ENCODE measurements at places on chromosomes 5 and 9.

DNA sequence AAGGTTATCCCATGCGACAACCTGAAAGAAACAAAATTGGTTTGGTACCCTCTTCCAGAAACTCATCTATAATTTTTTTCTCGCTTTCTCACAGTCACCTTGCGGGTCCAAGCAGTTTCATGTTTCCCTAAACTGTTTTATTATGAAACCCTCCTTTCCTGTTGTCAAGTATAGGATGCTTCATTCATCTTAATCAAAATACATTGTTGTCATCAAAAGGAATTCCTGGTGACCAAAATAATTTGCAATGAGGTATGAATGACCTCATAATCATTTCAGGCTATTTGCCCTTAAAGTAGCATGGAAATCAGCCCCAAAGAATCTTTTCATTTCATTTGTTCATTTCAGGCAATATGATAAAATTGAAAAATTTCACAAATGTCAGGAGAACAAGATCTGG is 503.0 kb downstream of the SPATA31D1 start:
- DNase-seq, result no peak

DNA sequence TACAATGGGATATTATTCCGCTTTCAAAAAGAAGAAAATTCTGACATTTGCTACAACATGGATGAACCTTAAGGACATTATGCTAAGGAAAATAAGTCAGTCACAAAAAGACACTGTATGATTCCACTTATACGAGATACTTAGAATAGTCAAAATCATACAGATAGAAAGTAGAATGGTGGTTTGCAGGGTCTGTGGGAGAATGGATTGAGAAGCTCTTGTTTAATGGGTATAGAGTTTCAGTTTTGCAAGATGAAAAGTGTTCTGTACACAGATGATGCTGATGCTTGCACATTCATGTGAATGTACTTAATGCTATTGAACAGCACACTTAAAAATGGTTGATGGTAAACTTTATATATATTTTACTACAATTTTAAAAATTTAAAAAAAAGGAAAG is 2050.7 kb upstream of the WWC1 start:
- no peak for DNase-seq

GRCh38 chr5:1270933-1271914 is 23.6 kb downstream of the TERT start:
- DNase-seq, result no peak

- DNase-seq, result no peak
Observed at GRCh38 chr9:36214571-36214970, 23.9 kb downstream of the CLTA start.

- no peak for DNase-seq
Observed at GRCh38 chr5:38473008-38473407, 83.4 kb downstream of the LIFR start.

GRCh38 chr5:118726891-118727290 is 261.5 kb downstream of the DTWD2 start:
- DNase-seq, result no peak

DNA sequence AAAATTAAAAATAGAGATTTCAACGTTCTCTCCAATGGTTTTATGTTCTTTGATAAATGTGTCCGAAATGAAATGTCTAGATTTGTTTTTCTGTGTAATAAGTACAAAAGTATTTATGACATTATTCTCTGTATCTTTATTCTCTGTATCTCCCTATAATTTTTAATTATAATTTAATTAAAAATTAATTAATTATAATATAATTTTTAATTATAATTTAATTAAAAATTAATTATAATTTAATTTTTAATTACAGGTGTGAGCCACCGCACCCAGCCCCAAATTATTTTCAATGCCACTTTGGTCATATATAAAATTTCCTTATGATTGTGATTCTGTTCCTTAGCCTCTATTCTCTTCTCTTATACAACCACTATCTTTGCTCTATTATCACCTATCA is 28.2 kb downstream of the SPATA31C2 start:
- DNase-seq, result no peak

Measured in HuH-7 (cell line).